ENCODE measurements at places on chromosomes 13 and 19. TPM values are rescaled to one million over a fixed set of nuclear protein-coding genes. Genes with fewer than 3 reads are reported as not detected.

DIRAS1 gene
- not detected for total RNA-seq

CAMSAP3 gene
- total RNA-seq: 0.21 TPM

PCDH8 gene
- not detected for total RNA-seq

TEX26 gene
- total RNA-seq: not detected

PRR20A gene
- total RNA-seq: not detected

CEACAM8 gene
- not detected for total RNA-seq

- no peak overlapping the region for H3K4me3 ChIP-seq
- no peak overlapping the region for H3K27ac ChIP-seq
- no peaks in the 10 kb centered on the region for H3K4me1 ChIP-seq
- no peak for DNase-seq
- H3K27me3 ChIP-seq: no peaks in the 10 kb centered on the region
These were observed 602.5 kb upstream of the ARGLU1 start for GRCh38 chr13:107170270-107170931.

DNA sequence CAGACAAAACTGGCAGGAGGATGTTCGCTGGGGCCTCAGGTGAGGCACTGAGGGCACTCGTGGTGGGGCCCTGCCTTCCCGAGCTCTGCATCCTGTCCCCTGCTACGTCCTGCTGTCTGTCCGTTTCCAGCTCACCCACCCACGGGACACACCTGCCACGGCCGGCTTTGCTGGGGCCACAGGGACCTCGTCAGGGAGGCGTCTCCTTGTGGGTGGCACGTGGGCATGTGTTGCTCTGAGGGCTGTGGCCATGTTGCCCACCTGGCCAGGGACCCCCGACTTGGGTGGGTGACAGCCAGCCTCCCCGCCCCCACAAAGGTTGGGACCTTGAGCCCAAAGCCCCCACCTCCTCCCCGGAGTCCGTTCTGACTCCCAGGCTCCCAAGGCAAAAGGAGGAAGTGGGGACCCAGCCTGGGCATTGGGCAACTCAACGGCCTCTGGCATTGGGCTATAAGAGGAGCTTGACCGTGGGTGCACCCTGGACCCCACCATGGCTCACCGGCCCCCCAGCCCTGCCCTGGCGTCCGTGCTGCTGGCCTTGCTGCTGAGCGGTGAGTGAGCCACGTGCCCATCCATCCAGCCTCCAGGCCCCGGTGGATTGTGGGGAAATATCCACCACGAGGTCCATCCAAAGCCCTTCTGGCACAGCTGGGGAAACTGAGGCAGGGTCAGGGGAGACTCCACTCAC is at the start of gene PRTN3:
Gene PRTN3 (plus strand): TSS at position 481 of the 688 bp plus-strand sequence. CDS start 10 bp downstream, at position 491.
- no peaks in the 10 kb centered on the region for H3K36me3 ChIP-seq
- H3K4me1 ChIP-seq: no peaks in the 10 kb centered on the region
- no peak within 1 kb of the TSS for H3K4me3 ChIP-seq
- peaks cover 17% of the 10 kb centered on the region for H3K27me3 ChIP-seq

DNA sequence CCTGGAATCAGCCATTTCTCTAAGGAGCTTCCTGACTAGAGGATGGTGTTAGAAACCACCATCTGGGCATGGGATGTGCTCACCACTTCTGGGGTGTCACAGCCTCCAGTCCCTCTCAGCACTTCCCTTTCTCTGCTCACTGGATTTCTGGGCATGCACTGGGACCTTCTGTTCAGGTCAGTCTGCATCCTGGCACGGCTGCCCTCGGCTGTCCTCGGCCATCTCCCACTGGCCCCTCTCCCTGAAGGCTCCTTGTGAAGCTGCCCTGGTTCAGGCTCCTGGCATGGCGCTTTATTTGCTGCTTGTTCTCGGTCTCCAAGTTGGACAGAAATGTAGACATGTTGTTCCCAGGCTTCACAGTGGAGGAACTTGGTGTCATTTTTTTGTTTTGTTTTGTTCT is 60.0 kb downstream of the TEX29 start:
- H3K4me1 ChIP-seq: peaks cover 26% of the 10 kb centered on the region
- no peak overlapping the region for H3K4me3 ChIP-seq
- H3K36me3 ChIP-seq: no peaks in the 10 kb centered on the region
- no peak overlapping the region for H3K27ac ChIP-seq
- no peak for DNase-seq

DNA sequence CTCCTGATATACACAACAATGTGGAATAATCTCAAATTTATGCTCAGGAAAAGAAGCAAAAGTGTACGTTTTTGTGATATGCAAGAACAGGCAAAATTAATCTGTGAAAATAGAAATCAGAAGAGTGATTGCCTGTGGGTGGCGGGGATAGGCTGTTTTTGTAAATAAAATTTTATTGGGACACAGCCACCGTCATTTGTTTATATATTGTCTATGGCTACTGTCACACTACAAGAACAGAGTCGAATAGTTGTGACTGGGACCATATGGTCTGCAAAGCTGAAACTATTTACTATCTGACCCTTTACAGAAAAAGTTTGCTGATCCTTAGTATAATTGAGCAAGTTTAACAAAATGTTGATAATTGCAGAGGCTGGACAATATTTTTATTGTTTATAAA is 269.5 kb upstream of the HTR2A start:
- H3K36me3 ChIP-seq: no peaks in the 10 kb centered on the region
- H3K27ac ChIP-seq: no peak overlapping the region
- no peak overlapping the region for H3K4me3 ChIP-seq
- H3K27me3 ChIP-seq: peaks cover 2% of the 10 kb centered on the region

DNA sequence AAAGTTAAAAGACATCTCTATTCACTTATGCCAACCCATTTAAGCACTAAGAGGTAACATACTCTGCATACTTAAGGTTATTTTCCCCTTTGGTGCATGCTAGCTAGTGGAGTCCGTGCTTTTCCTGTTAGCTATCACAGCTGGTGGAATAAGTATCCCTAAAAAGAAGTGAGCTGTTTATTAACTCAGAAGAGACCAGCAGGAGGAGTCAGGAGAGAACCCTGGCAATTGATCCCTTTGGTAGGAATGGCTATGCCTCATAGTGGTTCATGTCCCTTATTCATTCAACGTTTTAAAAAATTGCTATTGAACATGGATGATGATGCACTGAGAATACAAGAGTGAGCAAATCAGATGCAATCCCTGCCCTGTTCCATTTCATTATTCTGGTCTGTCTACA is 12.4 kb upstream of the NEK5 start:
- H3K4me3 ChIP-seq: no peak overlapping the region
- H3K36me3 ChIP-seq: peaks cover 1% of the 10 kb centered on the region
- no peaks in the 10 kb centered on the region for H3K27me3 ChIP-seq
- no peaks in the 10 kb centered on the region for H3K4me1 ChIP-seq

DNA sequence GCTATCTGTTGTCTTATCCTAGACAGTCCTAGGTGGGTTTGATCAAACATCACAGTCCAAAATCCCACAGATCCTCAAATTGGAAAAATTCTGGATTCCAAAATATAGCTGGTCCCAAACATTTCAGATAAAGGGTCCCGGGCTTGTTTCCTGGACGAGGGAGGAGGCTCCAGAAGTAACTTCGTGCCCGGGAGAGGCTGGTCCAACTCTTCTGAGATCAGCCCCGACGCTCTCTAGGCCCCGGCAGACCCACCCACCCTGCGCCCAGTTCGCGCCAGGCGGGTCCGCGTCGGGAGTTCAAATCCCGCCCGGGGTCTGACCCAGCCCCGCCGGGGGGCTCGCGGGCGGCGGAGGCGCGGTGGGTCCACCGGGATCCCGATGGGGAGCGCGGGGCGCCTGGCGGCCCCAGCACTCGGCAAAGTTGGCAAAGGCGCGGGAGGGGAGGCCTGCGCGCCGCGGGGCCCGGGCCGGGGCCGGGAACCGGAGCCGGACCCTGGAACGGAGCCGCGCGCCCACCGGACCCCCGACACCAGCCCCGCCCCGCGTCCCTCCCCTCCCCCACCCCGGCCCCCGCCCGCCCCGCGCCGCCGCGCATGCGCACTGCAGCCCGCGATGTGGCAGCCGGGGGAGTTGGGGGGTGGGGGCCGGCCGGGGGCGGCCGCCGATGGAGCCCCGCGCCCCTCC is 513 bp downstream of the MIER2 start:
- H3K4me3 ChIP-seq: peak overlapping the region; percentile 74
- H3K27ac ChIP-seq: peak overlapping the region; percentile 91
- H3K36me3 ChIP-seq: peaks cover 28% of the 10 kb centered on the region
- peaks cover 2% of the 10 kb centered on the region for H3K27me3 ChIP-seq

DNA sequence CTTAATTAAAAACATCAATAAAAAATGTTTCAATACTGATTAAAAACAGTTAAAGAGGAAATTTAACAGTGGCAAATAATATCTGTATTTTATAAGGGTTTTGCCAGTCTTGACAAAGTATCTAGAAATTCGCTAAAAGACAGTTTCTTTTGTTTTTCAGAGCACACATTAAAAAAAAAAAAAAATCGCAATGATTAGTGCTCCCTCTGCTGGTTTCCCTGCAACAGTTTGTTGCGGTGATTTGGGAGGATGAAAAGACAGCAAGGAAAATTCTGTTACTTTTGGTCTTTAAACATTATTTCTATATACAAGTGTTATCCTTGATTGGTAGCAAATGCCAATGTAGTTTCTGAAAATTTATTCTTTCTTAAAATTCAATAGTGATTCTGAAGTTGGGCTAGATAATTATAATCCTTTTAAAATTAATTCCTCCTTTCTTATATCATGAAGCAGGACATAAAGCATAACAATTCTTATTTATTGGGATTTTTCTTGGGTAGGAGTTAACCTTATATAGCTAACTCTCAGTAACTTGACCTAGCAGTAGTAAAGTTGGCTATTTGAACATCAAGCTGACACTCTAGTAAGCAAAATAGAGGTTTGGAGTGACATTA is 23.1 kb upstream of the SPRY2 start:
- H3K27me3 ChIP-seq: no peaks in the 10 kb centered on the region
- H3K4me1 ChIP-seq: no peaks in the 10 kb centered on the region
- H3K4me3 ChIP-seq: no peak overlapping the region

Measured in activated CD4-positive, alpha-beta T cell treated with anti-CD3 and anti-CD28 coated beads, Interleukin-2, amount 10 ng/mL, durations not matched to agents 7 days and 5 days (primary cell).